ENCODE measurements at places on chromosomes 6 and 20.

- no peak for DNase-seq
Observed at GRCh38 chr6:100880149-100880852, 828 bp downstream of the ASCC3 start.

DNA sequence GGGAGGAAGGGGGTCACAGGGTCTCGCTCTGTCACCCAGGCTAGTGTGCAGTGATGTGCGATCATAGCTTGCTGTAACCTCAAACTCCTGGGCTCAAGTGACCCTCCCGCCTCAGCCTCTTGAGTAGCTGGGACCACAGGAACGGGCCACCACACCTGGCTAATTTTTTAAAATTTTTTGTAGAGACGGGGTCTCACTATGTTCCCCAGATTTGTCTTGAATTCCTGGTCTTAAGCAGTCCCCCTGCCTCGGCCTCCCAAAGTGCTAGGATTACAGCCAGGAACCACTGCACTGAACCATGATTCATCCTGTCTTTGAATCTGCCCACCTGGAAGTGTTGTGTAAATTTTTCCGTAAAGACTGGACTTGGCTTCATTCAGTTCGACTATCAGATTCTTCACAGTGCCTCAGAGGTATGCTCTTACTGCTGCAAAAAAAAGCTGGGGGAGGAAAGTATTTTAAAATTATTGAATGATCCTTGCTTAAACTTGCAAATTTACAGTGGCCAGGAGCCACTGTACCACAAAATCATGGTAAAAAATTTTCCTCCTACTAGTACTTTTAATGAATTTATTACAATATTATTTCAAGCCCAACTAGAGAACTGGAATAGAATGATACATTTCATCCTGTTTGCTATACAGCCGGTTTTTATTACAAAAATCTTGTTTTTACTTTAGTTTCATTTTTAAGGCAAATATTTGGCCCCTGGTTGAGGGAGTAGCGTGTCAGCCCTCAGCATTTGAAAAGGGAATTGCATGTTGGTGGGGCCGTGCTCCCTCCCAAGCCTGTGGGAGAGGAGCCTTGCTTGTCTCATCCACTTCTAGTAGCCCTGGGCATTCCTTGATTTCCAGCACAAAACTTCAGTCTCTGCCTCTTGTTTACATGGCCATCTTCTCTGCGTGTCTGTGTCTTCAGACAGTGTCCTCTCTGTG lies 202.5 kb upstream of the SGK1 start:
- DNase-seq, result no peak

GRCh38 chr20:36613974-36614373 lies 8.4 kb downstream of the RAB5IF start:
- no peak for DNase-seq

DNA sequence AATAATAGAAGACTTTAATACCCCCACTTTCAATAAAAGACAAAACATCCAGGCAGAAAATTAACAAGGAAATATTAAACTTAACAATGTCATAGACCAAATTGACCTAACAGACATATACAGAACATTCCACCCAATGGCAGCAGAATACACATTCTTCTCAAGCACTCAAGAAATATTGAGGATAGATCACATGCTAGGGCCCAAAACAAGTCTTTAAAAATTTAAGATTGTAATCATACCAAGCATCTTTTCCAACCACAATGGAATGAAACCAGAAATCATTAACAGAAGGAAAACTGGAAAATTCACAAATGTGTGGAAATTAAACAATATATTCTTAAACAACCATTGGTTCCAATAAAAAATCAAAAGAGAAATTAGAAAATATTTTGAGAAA lies 161.0 kb downstream of the COL12A1 start:
- DNase-seq, result no peak

DNA sequence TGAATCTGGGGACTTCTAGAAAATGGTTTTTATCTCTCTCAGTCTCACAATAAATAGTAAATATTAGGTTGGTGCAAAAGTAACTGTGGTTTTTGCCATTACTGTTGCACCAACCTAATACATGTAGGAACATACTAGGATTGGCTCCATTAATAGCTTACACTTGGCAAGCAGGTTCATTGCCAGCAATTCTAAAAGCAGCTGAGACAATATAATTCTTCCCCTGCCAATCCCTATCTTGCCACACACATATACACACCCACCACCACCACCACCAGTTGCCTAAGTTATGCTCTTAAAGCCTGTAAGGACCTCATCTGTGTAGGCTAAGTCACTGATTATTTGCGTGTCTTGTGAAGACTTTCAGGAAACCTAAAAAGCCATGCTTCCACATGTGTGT lies 145.1 kb downstream of the KIF16B start:
- DNase-seq, result no peak

DNA sequence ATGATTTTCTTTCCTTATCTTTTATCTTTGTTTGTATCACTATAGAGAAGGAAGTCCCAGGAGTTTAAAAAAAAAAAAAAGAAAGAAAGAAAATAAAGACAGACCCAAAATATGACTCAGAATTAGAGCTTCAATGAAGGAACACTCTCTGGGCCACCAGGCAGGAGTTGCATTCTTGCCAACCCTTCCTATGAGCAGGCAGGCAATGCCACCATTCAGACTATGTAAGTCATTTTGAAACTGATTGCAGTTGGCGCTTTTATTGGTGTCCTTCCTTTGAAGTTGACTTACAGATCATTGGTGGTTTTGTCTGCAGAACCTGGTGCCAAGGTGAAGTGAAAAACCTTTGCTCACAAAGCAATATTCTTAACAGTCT lies 50.3 kb downstream of the MYB start:
- no peak for DNase-seq

DNA sequence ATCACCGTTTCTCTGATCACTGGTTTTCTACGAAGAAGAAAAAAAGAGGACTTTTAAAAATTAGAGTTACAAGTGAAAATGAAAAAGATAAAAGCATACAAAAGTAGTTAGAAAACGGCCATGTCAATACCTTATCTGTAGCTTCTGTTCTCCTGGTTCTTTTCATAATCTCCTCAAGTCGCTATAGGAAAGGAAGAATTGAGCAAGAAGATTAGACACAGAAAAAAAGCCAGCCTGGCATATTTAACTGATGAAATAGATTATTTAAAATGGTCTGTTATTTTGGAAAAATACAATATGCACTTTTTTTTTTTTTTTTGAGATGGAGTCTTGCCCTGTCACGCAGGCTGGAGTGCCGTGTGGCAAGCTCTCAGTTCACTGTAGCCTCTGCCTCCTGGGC lies 70.2 kb upstream of the BCLAF1 start:
- no peak for DNase-seq

Measured in activated CD4-positive, alpha-beta T cell treated with anti-CD3 and anti-CD28 coated beads for 24 hours (primary cell).